AG09309 (cell line): ENCODE measurements at places on chromosomes 7 and 10.

GRCh38 chr10:116147147-116147905 is 125.7 kb downstream of the GFRA1 start:
- no peak for DNase-seq

DNA sequence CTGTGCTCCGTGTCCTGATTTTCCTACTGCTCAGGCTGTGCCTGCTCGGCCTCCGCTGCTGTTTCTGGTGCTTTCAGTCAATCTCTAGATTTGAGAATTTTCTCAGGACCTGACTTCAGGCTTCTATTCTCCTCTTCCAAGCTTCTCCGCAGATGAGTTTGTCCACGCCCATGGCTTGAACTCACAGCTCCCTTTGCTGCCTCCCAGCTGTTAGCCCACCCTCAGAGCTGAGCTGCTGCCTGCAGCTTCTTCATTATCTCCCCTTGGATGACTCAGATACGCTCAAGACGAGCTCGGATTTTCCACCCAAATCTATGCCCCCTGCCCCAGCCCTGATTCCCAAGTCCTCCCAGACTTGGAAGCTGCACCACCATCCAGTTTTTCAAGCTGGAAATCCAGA is 104.7 kb downstream of the FGFR2 start:
- DNase-seq = no peak

DNA sequence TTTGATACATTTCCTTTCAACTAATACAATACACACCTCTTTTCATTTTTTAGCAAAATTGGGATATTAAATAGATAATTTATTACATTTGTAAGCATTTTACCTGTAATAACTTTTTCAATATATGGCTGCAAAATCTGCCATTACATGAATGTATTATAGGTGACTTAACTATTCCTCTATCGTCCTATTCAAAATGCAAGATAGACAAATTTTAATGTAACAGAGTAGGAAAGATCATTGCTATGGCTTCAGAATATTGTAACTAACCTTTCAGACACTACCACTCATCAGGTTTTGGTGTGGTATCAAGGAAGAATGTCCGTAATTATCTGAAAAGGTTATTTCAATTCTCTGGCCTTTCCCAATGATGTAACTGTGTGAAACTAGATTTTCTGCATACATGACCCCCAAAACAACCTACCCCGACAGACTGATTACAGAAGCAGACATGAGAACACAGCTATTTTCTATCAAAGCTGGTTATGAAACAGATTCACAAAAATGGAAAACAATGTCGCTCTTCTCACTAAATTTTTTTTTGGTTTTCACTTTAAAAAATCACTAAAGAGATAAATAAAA is 211.2 kb downstream of the FAM107B start:
- DNase-seq = no peak

DNA sequence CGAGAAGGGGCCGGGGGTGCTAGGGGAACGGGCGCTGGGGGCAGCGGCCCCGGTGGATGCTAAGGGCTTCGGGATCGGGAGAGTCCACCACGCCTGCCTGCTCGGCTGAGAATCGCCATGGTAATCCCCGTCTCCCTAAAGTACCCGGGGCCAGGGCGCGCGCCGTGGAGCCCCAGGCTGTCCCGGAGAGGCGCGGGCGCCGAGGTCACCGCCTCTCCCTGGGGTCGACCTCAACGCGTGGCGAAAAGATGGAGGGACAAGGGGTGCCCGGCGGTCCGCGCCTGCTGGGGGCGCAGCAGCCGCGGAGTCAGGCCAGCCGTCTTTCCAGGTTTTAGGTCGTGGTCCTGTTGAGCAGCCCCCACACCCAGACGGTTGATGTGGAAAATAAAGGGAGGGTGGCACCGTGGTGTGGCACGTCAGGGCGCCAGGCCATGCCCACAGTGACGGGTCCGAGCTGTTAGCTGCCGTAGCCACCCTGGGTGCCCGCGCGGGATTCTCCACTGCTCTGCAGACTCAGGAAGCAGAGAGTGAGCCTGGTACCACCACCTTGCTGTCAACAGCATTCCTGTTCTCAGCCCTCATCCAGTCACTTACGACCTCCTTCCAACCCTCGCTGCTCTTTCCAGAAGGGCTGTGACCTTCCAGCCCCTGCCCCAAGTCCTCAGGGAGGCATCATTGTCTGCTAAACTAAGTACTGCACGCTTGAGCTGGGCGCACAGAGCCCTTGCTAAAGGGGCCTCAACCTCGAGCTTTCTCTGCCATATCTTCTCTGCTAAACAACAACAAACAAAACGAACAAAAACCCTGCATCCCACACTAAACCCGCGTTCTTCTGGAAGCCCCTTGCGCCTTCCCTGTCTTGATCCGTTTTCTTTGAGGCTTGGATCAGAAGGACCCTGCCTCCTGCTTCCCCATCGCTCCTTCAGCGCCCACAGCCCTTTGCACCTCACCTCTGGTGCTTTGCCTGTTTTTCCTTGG is 666 bp downstream of the SMKR1 start:
- no peak for DNase-seq

- DNase-seq = no peak
Measured at GRCh38 chr7:31052487-31052840, 356 bp downstream of the ADCYAP1R1 start.

GRCh38 chr10:88893611-88894010 is 13.6 kb downstream of the STAMBPL1 start:
- peak; percentile 44 for DNase-seq

GRCh38 chr7:43915907-43916306 is 9.5 kb upstream of the URGCP start:
- no peak for DNase-seq

- no peak for DNase-seq
Measured at GRCh38 chr7:1737956-1738355, 67.9 kb downstream of the ELFN1 start.

DNA sequence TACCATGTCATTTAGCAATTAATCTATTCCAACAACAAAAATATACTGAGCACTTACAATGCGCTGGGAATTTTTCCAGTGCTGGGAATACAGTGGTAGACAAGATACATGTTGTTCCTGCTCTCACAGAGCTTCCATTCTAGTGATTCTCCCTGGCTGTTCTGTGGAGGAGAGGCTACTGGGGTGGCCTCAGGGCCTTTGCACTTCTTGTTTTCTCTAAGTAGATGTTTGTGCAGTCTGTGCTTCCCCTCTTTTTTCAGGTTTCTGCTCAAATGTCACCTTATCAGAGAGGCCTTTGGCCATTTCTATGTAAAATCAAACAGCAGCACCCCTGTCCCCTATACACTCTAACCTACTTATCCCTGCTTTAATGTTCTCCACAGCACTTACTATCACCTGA is 24.7 kb downstream of the OSBPL3 start:
- DNase-seq = no peak

DNA sequence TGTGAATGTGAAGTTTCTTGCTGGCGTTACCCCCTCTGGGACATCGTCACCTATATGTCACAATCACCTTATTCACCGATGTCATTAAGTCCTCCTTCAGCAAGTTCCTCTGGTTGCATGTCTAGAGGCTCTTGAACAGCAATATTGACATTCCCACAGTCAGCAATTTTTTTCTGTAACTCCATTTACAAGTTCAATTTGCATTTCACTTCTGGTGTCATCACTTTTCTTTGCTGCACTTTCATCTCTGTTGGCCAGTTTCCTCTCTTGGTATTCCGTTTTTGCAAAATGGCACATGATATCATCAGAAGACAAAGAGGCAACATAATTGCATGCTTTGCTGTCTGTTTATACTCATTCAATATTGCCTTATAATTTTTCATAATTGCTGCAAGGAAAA is 69.8 kb downstream of the SRI start:
- DNase-seq = no peak

- DNase-seq = no peak
Measured at GRCh38 chr10:89426230-89426868, 12.0 kb downstream of the IFIT5 start.

GRCh38 chr10:81019029-81019890 is 481.6 kb downstream of the SH2D4B start:
- peak; percentile 0 for DNase-seq

- no peak for DNase-seq
Measured at GRCh38 chr7:132242192-132242812, 334.0 kb downstream of the PLXNA4 start.

- no peak for DNase-seq
Measured at GRCh38 chr10:12103802-12104201, 25.7 kb upstream of the SEC61A2 start.

- DNase-seq = no peak
Measured at GRCh38 chr10:63573068-63573697, 52.0 kb downstream of the REEP3 start.

DNA sequence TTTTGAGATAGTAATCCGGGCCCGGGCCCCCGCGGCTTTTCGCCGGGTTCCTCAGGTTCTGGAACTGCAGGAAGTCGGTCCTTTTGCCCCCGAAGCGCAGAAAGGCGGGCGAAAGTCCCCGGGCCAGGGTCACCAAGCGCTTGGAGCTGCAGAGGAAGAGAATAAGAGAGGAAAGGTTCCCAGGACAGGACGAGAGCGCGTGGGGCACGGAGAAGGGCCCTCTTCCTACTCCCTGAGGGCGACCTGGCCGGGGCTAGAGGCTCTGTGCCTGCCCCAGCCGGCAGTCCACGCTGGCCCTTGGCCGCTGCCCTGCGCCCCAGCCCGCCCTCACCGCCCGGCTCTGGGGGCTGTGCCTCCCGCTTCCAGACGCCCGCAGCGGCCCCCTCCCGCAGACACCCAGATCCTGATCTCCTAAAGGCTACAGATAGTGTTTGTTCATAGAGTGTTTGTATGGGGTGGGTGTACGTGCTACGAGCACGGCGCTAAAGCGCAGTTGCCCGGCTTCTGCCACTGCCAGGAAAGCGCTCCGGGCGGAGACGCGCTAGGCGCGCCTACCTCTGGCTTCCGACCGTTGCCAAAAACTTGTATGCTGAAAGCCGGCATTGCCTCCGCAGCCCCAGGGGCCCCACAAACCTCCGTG is 3.2 kb downstream of the HPSE2 start:
- no peak for DNase-seq

DNA sequence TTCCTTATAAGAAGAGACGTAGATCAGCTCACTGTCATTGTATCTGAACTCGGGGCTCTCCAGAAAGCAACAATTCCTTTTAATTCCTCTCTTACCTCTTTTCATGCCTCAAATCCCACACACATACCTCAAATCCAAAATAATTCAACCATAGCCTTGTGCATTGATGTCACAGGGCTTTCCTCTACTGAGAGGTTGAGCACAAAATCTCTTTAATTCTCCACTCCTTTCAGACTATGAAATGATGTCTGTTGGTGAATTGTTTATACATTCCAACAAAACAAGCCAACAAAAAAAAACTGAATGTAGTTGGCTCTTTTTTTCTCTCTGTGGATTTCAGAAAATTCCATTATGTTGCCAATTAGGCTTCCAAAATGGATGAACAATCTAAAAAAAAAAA is 53.2 kb downstream of the BPGM start:
- DNase-seq = no peak

GRCh38 chr10:122551450-122551849 is 9.1 kb upstream of the DMBT1 start:
- DNase-seq = no peak

- no peak for DNase-seq
Measured at GRCh38 chr10:16341637-16342036, 95.2 kb upstream of the PTER start.

DNA sequence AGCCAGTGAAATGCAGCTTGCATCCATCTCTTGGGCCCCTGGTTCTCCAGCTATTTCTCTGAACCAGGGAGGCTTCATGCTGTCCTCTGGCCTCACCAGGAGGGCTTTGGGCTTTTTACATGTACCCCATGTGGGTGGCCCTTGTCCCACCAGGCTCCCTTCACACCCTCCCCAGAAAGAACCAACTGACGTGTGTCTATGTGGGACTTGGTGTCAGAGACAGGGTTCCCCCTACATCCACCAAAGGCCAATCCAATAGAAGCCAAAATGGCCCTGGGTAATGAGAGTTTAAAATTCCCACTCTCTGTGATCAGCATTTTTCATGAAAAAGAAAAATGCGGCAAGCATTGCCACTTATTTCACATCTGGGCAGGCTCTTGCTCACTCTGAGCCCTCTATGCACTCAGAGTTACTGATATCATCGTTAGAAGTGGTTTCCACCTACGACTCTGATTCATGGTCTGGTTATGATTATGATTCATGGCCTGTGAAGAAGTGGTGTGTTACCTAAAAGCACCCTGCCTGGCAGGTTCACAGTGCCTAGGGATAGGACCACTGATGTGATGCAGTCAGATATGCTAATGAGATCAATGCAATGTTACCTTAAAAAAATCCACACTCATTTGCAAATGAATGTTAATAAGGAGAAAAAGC is 133.5 kb downstream of the BUB3 start:
- no peak for DNase-seq
